ENCODE measurements at places on chromosomes 16 and 17. TPM values are rescaled to one million over a fixed set of nuclear protein-coding genes. Genes with fewer than 3 reads are reported as not detected.

TNS4 gene
- total RNA-seq, result not detected

IRF8 gene
- total RNA-seq, result 17.1 TPM

PTGES3L gene
- total RNA-seq, result 0.19 TPM

KRT17 gene
- not detected for total RNA-seq

- no peaks in the 10 kb centered on the region for H3K27me3 ChIP-seq
- peak overlapping the region; percentile 82 for H3K27ac ChIP-seq
- H3K36me3 ChIP-seq, result no peaks in the 10 kb centered on the region
- peak; percentile 51 for DNase-seq
- peaks cover 38% of the 10 kb centered on the region for H3K4me1 ChIP-seq
These were observed 1.3 kb downstream of the GSPT1 start for GRCh38 chr16:11914210-11915113.

- no peak overlapping the region for H3K4me3 ChIP-seq
- H3K27me3 ChIP-seq, result no peaks in the 10 kb centered on the region
- no peaks in the 10 kb centered on the region for H3K4me1 ChIP-seq
- no peak for DNase-seq
These were observed 54.4 kb downstream of the PITPNC1 start for GRCh38 chr17:67431249-67432015.

DNA sequence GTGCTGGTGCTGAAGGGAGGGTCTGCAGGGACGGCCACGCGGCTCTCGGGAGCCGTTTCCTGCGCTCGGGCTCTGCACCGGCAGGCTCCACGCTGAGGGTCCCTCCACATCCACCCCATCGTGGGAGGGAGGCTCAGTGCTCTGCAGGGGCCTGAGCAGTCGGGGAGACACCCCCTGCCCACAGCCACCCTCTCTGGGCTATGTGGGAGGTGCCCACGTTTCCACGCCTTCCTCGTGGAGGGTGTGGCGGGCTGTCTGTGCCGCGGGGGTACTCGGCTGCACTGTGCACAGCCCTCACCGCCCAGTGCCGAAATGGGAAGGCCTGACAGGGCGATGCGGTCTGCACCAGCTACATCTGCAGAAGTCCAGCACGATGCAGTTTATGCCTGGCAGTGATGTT lies 25.5 kb upstream of the ZNF750 start:
- H3K27ac ChIP-seq, result no peak overlapping the region
- peaks cover 4% of the 10 kb centered on the region for H3K4me1 ChIP-seq
- peaks cover 2% of the 10 kb centered on the region for H3K36me3 ChIP-seq
- H3K27me3 ChIP-seq, result no peaks in the 10 kb centered on the region
- no peak for DNase-seq
- H3K4me3 ChIP-seq, result no peak overlapping the region

Measured in liver (tissue), 10 donors.